ENCODE measurements at places on chromosomes 16 and 17. TPM values are rescaled to one million over a fixed set of nuclear protein-coding genes. Genes with fewer than 3 reads are reported as not detected.

PSMD7 gene
- total RNA-seq: 182 TPM

TOX3 gene
- 6.0 TPM for total RNA-seq

KRTAP4-9 gene
- not detected for total RNA-seq

SRCIN1 gene
- total RNA-seq: 23.6 TPM

SOCS1 gene
- 13.2 TPM for total RNA-seq

Measured in Caco-2 (cell line).